ENCODE measurements at places on chromosomes 12 and 14.

DNA sequence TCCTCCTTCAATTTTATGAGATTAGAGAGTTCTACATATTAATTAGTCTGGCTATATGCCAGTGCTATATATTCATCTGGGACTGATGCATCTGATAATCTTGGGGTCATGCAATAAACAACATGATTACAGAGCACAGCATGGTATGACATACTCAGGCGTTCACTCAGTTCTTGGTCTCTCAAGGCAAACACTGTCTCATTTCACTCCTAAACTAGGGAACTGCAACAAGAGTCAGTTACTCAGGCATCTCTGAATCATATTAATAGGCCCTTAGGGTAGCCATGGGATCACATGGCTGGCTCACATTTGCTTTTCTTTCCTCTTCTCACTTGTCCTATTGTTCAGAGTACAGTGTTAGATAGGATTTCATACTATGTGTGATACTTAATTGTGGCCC is 91.8 kb upstream of the TMEM260 start:
- peak; percentile 13 for DNase-seq

GRCh38 chr12:109753054-109753401 is 39.4 kb downstream of the FAM222A start:
- no peak for DNase-seq

DNA sequence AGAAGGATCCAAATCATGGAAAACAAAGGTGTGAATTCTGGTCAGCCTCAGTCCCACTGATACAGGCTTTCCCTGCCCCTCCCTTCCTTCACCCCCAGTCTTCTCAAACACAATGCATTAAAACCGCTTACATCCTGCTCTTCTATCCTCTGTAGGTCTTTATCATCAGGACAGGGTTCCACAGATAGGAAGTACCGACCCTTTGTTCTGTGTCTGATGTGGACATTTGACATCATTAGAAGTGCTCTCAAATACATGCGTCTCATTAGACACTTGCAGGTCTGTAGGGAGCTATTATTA is 339 bp downstream of the EDDM3B start:
- no peak for DNase-seq

DNA sequence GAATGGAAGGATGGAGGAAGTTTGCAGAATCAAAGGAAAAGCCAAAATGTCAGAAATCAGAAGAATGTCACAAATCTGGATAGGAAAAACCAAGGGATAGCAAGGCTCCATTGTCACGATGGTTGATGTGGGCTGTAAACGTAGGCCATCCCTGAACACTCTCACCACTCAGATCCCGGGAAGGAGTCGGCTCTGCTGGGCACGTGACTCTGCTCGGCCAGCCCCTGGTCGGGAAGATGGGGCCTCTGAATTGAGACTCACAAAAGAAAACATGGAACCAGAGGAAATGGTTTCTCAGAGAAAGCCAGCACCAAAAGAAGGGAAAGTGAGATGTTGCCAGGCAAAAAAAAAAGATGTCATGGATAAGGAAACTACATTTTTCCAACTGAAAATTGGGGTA is 26.2 kb downstream of the TCP11L2 start:
- no peak for DNase-seq

DNA sequence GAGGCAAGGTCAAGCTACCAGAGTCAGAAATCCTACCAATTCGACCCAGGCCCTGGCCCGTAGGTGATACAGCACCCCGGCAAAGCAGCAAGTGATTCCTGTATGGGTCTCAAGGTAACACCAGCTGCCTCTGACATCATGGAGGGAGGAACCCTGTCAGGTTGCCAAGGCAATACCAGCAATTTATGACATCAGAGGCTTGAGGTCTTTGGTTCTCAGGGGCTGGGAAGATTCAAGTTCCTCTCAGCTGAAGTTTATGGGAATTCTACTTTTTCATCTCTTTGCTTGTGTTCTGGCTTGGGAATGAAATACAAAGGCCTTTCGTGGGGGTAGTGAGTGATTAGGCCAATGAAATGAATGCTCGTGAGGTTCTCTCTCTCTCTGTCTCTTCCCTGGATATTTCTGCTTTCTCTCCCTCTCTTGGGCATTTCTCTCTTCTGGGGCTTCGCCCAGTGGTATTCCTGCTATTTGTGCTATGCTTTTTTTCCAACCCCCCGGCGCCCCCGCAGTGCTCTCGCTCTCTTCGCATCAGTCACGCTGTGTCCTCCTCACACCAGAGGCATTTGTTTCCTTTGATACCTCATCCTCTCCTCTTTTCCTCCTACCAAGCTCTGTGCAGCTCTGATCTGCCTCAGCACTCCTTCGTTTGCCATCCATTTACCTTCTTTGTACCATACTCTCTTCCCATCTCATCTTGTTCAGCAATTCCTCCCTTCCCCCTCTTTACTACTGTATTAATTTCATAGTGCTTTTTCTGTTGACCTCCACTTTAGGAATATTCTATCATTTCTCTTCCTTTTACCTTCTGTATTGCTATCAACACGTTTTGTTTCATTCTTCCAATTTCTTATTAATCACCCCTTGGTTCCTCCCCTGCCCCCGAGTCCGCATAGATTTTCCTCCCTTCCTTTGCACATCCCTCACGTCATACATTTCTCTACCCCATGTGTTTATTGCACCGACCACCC is 2.9 kb downstream of the ZFHX2 start:
- peak; percentile 93 for DNase-seq

- no peak for DNase-seq
Observed at GRCh38 chr12:39327510-39327909, 115.4 kb downstream of the KIF21A start.

- peak; percentile 46 for DNase-seq
Observed at GRCh38 chr14:101705733-101706508, 55.6 kb upstream of the PPP2R5C start.

DNA sequence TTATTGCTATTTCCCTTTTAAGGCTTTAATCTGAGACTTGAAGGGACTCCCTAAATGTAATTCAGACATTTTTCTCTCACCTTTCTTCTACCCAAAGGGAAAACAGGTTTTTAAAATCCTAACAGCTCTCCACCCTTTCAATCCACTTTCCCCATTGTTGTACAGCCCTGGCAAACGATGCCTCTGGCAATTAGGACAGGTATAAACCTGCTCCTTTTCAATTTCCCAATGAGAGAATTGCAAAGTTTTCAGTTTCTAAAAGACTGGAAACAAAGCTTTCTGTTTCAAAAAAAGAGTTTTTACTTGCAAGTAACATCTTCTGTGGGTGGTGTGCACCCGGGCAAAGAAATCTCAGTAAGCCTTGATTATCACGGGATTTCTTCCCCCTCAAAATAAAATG is 131.2 kb downstream of the HMGA2 start:
- DNase-seq, result no peak

DNA sequence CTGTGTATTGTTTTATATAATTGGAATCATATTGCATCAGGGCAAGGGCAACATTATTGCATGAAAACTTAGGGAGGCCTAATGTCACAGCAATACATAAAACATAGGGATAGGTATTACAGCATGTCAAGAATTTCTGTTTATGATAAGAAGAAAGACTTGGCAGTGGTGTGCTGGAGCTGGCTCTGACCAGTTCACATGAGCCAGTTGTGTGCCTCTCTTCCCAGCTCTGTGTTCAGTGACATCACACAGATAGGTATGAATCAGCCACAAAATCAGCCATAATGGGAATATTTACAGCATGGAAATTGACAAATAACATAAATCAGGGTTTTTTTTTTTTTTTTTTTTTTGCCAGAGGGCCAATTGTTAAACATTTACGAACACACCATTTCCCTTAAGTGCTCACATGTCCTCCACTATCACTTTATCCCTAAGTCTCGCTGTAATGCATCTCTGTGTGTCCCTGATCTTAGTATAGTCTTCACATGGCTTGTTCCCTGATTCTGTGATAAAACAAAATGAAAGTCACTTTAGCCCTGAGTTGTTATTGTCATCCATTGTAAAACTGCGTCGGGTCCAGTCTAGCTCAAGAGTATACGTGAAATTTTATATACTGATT is 31.9 kb upstream of the ACSM4 start:
- no peak for DNase-seq

- no peak for DNase-seq
Observed at GRCh38 chr12:68414988-68415387, 82.8 kb upstream of the MDM1 start.

DNA sequence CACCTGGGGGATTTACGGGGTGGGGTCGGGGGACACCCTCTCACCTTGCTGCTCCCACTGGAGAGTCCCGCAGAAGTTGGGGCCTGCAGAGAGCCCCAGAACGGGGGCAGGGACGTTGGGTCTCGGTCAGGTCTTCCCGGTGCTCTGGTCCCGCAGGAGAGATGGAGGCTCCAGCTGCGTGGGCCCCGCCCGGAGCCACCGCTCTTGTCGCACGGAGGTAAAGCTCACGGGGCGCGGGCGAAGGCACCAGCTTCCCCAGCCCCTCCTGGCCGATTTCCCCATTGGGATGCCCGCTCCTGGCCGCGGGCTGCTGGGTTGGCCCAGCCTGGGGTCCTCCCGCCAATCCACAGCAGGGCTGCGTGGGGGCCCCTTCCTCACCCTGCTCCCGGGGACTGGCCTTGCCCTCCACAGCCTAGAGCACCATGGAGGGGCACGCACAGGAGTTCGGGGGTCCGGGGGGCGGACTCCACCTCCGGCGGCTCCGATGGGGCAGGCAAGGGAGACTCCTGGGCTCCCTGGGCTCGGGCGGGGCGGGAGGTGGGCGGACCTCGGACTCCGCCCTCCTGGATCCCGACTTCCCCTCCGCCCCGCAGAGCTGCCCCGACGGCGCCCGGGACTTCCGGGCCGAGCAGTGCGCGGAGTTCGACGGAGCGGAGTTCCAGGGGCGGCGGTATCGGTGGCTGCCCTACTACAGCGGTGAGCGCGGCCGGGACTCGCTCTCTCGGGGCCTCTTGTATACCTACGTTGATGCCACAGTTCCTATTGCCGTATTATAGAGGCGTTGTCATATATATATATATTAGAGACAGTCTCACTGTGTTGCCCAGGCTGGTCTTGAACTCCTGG is 8.4 kb downstream of the PAPLN start:
- DNase-seq, result peak; percentile 45
